Mononuclear cell (primary cell): ENCODE measurements at places on chromosomes 5 and 9. TPM values are rescaled to one million over a fixed set of nuclear protein-coding genes. Genes with fewer than 3 reads are reported as not detected.

Gene FOXD4L5
- total RNA-seq: under 0.01 TPM

Gene CMBL
- total RNA-seq: 0.10 TPM

Gene PCDHGC5
- not detected for total RNA-seq

Gene NMUR2
- not detected for total RNA-seq

Gene ATP10B
- under 0.01 TPM for total RNA-seq

Gene PCDHAC2
- not detected for total RNA-seq

Gene SNCB
- not detected for total RNA-seq
